Progenitor cell of endocrine pancreas (in vitro differentiated cells): ENCODE measurements at places on chromosomes 6 and 20.

DNA sequence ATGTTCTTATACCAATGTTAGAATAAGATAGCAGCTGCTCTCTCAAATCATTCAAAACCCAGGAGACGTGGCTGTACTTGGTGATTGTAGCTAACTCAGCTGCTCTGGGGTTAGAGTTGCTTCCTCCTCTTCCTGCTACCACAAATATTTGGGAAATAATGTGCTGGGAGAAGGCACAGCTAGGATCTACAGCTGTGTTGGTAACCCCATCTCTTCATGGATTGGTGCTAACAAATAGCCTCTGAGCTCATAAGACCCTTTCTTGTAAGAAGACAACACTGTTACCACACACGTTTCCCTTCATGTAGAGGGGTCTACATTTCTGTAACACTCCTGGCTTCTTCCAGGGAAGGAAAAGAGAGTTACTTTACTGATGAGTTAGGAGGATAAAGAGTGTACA lies 911.0 kb upstream of the CITED2 start:
- DNase-seq, result no peak

DNA sequence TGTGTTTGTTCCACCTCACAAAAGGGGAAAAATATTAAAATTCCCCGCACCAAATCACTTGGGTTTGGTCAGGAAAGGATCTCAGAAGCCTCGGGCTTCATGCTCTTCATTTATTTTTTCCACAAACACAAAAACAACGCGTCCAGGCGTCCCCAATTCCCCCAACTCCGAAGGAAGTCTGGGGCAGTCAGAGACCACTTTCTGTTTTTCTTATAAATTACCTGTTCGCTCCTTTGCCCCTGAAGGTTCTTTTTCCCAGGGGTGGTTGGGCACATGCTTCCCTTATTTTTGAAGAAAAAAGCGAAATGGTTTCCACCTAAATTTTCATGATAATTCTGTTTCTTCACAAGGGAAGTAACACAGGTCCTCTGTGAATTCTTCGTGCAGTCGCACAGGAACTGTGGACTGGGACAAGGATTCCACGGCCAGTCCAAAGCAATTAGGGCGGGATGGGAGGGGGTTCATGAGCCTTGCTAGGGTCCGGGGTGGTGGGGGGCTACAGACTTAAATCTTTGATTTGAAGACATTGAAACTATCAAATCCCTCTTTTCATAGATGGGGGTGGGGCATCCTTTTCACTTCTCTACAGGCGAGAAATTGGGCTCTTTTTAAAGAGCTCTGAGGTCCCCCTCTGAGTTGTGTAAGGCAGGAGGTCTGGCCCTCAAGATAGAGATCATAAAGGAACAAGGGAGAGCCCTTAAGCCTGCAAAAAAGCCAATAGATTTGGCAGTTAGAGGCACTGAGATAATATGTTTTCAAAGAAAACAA lies 30.5 kb upstream of the HFE start:
- DNase-seq, result no peak

GRCh38 chr6:108998485-108998884 lies 96.2 kb downstream of the SESN1 start:
- no peak for DNase-seq

- no peak for DNase-seq
These were observed 107.0 kb downstream of the TRERF1 start for GRCh38 chr6:42344756-42345155.

DNA sequence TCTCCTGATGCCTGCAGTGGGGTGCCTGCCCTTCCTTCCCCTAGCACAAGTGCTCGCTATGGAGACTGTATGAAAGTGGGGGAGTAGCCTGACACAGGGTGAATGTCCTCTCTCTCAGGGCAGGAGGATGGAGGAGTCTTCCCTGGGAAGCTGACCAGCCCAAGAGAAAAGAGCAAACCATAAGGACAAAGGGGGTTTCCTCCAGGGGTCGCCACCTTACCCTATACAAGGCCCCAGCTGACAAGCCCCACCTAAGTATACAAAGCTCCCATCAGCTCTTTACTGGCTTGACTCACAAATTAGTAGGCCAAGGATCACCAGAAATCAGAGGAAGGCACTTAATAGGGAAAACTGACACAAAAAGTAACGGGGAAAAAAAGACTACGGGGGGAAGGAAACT lies 54.1 kb downstream of the PLAGL1 start:
- no peak for DNase-seq

- no peak for DNase-seq
These were observed 139.7 kb upstream of the RPS6KA2 start for GRCh38 chr6:166766769-166767168.

- DNase-seq, result no peak
These were observed 336.2 kb downstream of the FOXA2 start for GRCh38 chr20:22248051-22248667.

DNA sequence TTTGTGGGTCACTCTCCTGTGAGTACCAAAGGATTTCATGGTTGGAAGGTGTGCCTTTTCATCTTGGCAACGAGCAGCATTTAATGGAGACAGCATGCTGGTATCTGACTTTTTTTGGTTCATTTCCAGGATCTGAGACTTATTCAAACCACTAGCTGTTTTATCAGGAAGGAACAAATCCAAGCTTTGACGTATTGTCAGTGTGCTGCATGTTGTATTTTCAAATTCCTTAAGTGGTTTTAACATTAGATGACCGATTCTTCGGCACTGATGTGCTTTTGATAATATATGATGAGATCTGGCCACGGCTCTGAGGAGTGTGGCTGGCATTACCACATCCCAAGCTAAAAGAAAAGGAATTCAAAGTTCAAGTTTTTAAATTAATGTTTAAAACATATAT lies 6.4 kb downstream of the RMND1 start:
- DNase-seq, result no peak

DNA sequence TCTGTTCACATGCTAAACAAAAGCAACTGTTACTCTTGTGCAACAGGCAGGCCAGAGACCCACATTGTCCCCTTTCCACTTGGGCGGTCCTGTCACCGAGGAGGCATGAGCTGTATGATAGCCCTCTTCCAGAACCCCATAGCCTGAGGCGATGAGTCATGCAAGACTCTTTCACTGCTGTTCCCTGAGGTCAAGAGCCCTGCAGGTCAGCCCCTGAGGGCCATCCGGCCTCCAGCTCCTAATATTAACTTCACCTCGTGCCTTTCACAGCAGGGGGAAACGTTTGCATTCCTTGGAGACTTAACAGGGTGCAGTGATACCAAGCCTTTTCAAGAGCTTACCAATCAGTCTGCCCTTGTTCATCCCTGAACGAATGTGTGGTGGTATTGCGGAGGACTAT lies 253.3 kb upstream of the ECI2 start:
- DNase-seq, result no peak

DNA sequence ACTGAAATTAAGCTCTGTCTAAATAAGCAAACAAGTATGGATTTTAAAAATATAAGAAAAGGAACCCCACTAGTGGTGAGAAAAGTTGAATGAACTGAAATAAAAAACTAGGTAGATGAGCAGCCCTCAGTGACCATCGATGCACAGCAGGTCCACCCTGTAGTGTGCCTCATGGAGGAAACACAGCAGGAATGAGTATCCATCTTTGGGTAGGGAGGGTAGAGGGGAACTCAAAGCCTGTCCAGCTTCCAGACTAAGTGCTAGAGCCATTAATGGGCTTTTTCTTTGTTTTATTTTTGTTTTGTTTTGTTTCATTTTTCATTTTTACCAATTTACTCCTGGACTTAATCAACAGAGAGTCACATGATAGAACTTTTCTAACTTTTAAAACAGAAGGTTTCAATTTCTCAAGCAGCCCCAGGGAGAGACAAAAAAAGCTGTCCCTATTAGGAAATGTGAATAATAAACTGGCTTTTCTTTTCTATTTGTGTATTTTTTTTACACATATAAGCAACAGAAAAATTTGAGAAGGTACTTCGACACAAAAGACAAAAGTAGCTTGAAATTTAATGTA lies 700.6 kb downstream of the HACE1 start:
- DNase-seq, result no peak

GRCh38 chr6:3664625-3665041 lies 86.9 kb downstream of the PXDC1 start:
- no peak for DNase-seq

- DNase-seq, result no peak
These were observed 171.7 kb downstream of the WDR27 start for GRCh38 chr6:169529931-169530751.

DNA sequence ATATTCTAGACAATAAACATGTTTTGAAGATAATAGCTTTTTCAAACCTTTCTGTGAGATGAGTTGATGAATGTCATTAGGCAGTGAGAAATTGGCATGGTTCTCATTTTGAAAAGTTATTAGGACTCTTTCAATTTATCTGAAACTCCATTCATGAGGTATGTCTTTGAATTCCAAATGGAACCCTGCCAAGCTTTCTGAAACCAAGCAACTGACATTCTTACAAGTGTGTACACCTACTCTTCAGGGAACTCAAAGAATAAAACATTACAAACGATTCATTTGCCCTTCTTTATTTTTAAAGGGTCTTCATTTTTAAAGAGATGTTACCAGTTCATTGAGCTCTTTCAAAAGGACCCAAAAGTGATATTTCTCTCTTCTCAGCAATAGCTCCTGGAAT lies 2.1 kb upstream of the TRDN start:
- no peak for DNase-seq

DNA sequence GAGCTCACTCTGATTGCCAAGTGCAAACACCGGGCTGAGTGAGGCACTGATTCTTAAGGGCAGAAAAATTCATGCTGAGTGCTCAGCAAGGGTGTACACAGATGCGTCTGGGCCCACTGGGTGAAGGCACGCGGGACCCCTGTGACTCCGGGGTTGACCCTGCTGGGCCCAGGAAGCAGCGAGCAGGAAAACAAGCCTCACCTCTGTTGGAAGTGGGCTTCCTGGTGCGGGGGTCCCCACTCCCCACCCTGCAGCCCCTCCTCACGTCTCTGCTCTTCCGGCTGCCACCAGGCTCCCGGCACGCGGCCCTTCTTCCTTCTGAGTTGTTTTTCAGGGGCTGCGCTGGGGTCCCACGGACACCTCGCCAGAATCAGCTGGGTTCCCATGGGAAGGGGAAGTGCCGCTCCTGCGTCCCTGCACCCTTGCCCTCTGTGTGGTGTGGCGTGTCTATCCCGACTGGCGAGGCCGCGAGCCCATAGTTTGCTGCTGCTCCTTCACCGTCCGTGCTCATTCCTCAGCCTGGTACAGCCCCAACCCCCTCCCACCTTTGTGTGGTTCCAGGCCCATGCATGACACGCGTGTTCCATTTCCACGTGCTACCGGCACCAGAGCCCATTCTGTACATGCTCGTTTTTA lies 80.6 kb upstream of the BHLHE23 start:
- no peak for DNase-seq

DNA sequence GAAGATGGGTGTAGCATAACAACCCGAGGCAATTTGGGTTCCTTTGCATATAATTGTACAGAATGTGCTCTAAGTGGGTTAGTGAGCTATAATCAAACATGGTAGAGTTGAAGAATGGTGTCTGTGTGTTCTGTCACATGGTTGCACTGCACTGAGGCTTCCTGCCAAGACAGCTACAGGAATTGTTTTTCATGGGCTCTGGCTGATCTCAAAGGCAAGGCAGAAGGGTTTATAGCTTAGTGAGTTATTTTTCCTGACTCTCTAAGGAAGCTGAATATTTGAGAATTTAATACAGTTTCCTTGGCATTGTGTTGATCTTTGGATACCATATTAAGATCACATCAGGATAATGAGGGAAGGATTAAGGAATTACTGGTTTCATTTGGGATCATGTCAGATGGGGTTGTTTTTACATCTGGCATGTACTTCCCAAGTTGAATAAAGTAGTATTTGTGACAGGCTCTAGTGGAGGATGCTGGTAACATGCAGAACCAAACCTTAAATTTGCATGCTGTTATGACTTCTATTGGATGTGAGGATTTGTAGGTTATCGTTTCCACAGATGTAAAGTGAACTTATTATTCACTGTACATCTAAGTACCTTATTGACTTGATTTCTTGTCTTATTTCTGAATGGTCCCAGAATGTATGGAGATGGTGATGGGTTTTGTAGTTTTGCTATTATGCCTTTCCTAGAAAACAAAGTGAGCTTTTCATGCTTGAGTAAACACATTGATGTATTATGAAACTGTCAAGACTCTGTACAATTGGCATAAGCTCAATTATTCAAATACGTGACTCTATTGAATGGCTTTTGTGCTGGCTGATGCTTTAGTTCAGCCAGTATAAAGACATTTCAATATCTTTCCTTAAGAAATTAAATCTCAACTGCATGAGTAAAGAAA lies 43.3 kb downstream of the LRRC1 start:
- no peak for DNase-seq

- DNase-seq, result no peak
These were observed 4.5 kb upstream of the MMP9 start for GRCh38 chr20:46004187-46004586.

DNA sequence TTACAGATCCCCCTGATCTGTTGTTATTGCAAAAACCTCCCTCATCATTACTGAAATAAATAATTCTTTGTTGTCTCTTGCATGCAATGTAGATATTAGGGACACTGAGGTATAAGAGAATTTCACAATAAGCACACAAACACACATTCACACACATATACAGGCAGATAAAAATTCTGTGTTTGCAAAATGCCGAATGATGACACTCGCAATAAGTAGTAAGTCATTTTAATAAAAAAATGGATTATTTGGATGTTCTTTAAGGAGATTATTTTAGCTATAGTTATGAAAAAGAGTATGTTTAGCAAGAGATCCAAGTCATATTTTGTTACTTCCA lies 13.6 kb downstream of the DEFB114 start:
- DNase-seq, result no peak

GRCh38 chr6:97663252-97663651 lies 380.2 kb upstream of the MMS22L start:
- no peak for DNase-seq

DNA sequence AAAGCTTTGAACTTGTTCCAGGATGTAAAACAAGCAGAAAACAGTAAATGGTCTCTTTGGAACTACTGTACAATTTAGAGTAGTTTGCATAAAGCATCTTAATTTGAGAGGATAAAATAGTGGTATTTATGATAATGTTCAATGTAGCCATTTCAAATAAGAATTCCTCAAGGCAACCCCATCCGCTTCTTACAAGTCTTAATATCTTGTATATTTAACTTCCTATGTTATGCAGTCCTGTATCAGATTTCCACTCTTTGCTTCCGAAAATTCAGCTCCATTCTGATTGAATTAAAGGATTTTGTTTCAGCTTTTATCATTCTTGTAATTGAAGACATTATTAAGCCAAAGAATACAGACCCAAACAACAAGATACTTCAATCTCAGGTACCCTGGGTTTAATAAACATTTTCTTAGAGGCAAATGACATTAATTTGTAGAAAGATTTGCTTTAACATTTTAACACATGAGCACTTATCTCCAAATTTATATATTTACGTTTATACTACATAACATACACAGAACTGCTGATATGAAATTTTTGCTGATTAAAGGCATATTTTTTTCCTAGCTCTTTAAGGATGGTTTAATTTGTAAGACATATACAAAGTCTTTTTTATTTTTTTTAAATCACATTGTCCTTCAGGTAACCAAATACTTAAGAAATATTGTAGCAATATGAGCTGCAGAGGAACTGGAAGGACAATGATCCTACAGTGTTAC lies 131.1 kb upstream of the BEND3 start:
- DNase-seq, result no peak

GRCh38 chr6:112253841-112254816 lies at the start of gene LAMA4:
LAMA4 (minus strand) TSS chr6:112254567; CDS start chr6:112254150, 417 bp downstream.
- DNase-seq, result peak; percentile 19

- DNase-seq, result no peak
These were observed 87.8 kb downstream of the CDH26 start for GRCh38 chr20:60046011-60046413.
